GM19239 (cell line): ENCODE measurements at places on chromosomes 4 and X.
A peak's percentile ranks its signal among the peaks of the same experiment; 100 is the strongest.

DNA sequence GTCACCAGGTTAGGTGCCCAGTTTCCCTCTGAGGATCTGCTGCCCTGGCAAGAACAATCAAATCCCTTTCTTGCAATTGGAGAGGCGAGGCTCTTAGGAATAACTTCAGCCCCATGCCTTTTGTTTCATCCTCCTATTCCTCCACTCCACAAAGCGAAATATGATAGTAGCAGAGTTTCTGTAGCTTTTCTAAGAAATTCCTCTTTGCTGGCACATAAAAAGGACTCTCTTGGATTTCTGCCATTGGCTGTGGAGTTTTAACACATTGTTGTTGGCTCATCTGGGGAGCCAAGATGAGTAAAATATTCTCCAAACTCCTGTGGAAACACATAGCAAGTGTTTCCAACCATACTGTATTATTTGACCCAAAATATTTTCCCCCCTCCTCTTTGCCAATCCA is 11.0 kb upstream of the ADGRG2 start:
- DNase-seq: no peak

- DNase-seq: peak; percentile 17
Measured at GRCh38 chr4:129264008-129264657, 168.2 kb downstream of the C4orf33 start.

GRCh38 chrX:49664824-49665223 is 31.0 kb downstream of the PAGE1 start:
- no peak for DNase-seq

- DNase-seq: no peak
Measured at GRCh38 chrX:44435047-44435446, 91.6 kb upstream of the EFHC2 start.

- no peak for DNase-seq
Measured at GRCh38 chr4:37981425-37981824, 21.2 kb downstream of the PTTG2 start.

DNA sequence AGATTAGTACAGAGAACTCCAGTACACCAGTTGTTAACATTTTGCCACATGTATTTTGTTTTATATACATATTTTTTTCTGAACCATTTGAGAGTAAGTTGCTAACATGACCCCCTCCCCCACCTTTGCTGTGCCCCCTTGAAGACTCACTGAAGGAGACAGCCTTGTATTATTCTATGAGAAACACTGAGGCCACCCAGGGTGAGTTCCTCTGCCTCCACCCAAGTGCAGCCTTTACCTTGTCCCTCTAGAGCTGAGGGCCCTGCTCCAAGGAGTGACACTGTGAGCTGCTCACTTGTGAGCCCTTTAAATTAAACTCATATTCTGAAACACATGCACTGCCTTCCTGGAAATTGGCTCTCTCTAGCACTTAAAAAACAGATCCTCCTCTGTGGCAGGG is 21.1 kb downstream of the KIT start:
- no peak for DNase-seq

GRCh38 chr4:68718447-68719074 is 48.1 kb upstream of the UGT2B15 start:
- no peak for DNase-seq

DNA sequence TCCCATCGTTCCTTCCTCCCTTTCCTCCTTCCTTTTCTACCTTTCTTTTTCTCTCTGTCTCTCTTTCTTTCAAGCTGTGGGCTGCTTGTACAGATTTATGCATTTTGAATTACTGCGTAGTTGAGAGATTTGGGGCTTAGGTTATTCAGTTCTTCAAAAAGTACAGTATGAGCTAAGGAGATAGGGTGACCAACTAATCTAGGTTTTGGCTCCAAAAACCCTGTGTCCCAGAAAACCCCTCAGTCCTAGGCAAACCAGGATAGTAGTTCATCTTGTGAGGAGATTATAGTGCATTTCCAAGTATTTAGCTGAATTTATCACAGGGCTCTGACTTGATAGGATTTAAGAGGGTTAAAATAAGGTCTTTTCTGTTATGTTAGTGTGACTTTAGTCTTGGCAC is 64.5 kb downstream of the NFKB1 start:
- no peak for DNase-seq

GRCh38 chr4:2063557-2064275 is 4.6 kb downstream of the NAT8L start:
- no peak for DNase-seq

GRCh38 chrX:118392716-118393115 is 46.8 kb downstream of the WDR44 start:
- DNase-seq: peak; percentile 4

DNA sequence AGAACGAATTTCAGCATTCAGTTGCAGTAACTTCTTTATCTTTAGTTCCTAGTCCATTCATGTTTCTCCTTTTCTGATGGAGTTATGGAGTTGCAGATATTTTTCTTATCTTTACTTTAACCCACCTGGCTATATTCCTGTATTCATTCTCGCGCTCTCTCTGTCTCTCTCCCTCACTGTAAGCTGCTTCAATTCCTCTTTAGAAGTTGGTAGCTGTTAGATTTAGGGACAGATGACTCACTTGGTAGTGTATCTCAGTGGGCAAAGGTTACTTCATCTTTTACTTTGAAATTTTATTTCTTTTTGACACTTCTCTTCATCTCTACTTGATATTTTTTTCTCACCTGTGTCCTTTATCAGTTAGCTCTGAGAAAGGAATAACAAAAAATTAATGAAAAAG is 49.6 kb upstream of the BRS3 start:
- DNase-seq: no peak

- no peak for DNase-seq
Measured at GRCh38 chr4:94577136-94577535, 125.4 kb downstream of the PDLIM5 start.

GRCh38 chr4:107153956-107154355 is 117.8 kb upstream of the DKK2 start:
- DNase-seq: no peak

DNA sequence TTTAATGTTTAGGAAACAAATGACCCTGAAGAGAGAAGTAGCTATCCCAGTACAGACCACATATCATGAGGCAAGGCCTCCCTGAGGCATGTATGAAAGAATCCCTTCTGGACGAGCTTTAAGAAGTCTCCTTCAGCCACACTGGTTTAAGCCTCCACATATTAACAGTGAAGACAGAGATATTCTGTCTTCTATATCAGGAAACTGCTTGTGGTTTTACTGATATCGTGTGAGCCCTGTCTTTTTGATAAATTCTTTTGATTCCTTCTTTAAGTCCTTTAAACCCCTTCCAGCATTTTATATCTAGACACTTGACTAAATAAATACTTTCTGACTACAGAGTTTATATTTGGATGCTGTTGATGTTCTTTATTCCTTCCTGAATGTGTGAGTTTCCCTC is 45.9 kb upstream of the GPC4 start:
- no peak for DNase-seq

GRCh38 chr4:17722356-17722700 is 59.1 kb downstream of the FAM184B start:
- DNase-seq: no peak

- DNase-seq: no peak
Measured at GRCh38 chr4:113052379-113052951, 3.0 kb downstream of the ANK2 start.

GRCh38 chr4:72394012-72394663 is 174.9 kb downstream of the ADAMTS3 start:
- no peak for DNase-seq

DNA sequence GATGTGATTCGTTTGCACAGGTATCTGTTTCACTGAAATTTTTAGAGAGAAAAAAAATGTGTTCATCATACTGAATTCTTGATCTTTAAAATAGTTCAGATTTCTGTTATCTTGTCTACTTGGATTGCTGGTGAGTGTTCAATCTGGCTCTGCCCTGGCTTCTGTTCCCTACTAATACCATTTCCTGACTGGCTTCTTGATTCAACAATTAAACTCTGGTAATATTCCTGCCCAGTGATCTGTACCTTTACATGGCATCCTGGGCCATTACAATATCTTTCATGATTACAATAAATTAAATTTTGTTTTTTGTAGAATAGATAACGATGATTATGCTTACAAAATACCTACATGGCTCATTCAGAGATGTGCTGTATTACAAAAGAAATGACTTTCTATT is 1388.0 kb upstream of the TENM3 start:
- no peak for DNase-seq

DNA sequence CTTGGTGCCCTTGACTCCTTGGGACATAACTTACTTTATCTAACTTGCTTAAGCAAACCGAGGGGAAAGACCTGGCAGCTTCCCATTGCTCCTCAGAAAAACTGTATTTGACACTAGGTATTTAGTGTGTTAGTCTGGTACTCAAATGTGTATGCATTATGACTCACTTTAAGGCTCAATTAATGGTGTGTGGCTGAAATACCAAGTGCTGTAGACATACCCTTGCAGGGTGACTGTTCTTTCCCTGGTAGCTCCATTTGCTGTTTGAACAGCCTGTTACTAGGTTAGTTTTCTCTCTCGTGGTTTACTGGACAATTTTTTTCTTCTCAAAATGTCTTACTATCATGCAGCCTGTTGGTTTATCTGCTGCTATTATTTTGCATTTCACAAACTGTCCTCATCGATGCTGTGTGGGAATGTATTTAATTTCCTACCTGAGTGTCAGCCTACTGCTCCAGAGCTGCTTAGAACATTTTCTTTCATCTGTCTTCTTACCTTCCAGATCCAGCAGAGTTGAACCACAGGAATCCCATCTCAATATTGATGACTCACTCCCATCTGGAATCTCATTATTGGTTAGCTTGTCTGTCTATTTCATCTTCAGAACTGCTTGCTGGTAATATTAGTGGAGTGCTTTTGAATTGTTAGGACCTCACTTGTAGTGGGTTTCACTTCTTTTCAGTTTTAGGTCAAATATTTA is 158.0 kb upstream of the FAT1 start:
- DNase-seq: no peak

GRCh38 chrX:95893636-95894035 is 791.0 kb upstream of the DIAPH2 start:
- no peak for DNase-seq

DNA sequence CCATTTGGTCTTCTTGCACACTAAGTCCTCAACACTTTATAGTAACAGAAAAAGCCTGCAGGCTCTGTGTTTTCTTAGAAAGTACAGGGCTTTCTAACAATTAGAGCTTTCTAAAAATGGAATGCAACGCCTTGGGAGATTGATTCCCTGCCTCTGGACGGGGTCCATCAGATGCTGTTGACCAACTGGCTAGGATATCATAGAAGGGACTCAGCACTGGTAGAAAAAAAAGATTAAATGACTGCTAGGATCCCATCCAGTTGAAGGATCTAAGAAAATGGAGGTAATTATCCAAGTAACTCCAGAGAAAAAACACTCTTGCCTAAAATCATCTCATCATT is 39.5 kb downstream of the USP46 start:
- DNase-seq: no peak

DNA sequence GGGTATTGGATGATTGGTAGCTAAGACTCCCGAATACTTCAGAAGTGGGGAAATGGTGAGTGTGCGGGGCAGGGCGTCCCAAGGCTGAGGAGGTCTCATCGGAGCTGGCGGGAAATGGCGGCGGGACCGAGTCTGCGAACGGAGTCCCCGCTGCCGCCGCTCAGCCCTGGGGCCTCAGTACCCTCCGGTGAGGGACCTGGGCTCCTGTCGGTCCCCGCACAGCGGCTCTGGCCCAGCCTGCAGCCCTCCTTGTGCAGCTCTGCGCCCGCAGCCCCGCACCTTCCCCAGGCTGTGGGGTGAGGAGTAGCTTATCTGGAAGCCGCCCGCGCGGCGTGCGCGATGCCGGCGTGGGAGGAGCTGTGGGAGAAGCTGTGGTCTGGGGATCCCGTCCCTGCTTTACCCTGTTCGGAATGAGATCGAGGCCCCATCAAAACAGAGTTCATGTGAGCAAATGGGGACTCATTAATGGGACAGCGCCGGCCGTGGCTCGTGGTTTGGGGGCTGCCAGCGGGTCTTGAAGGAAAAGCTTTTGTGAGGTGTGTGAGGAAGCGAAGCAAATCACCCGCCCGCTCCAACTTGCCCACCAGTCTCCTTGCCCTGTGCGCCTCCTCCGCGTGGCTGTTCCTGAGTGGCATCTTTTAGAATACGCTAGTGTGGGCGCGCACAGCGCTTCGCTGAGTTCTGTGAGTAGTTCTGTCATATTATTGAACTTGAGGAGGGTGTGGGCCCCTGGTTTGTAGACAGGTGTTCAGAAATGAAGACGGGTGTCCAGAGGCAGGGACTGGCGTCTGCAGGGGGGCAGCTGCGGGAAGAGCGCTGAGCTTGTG is 531 bp downstream of the ZNF141 start:
- no peak for DNase-seq

GRCh38 chr4:44017422-44017739 is 431.2 kb downstream of the KCTD8 start:
- no peak for DNase-seq

DNA sequence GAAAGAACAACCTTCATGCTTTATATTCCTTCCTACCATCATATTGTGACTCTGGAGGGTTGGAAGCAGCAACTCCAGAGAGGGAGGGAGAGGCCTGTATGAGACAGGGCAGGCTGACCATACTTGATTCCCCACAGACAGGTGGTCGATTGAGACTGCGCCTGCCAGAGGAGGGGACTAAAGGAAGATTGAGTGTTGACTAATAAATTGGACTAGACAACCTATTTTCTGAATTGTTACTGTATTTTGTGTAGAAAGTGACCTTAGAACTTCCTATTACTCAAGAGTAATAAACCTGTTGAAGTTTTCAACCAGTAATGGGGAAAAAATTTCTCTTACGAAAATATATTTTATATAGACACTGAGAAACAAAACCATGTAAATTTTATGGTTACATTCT is 301.5 kb downstream of the INPP4B start:
- DNase-seq: no peak

DNA sequence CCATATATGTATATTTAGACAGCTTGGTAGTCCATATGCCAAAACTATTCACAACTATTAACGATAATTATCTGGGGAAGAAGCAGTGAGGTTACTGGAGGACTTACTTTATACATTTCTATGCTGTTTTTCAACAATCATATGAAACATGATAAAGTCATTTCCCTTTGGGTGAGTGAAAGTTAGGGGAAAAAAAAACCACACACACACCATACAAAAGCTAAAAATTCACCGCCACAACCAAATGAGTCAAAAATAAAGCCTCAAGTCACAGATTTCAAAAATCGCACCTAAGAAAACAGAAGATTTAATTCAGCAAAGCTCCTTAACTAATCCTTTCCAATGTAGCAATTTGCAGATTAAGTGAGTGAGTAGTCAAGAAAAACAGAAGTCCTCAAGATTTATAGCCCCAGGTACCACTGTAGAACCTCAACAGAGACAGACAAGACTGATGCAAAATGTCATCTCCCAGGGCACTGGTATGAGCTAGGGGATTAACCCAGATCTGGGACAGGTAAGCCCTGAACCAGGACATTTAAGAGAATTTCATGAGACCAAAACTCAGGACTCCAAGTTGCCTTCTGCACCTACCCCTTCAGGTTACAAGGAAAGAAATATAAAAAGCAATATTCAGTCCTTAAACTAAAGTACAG is 35.1 kb downstream of the SYTL4 start:
- DNase-seq: no peak

DNA sequence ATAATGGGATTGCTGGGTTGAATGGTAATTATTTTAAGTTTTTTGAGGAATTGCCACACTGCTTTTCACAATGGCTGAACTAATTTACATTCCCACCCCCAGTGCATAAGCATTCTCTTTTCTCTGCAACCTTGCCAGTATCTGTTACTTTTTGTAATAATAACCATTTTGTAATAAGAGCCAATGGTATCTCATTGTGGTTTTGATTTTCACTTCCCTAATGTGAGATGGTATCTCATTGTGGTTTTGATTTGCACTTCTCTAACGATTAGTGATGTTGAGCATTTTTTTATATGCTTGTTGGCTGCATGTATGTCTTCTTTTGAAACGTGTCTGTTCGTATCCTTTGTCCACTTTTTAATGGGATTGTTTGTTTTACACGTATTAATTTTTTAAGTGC is 213.1 kb upstream of the HDX start:
- no peak for DNase-seq
